Anterior cingulate cortex (tissue), 58 donors: ENCODE measurements at places on chromosomes 1 and 21.
A peak's percentile ranks its signal among the peaks of the same experiment; 100 is the strongest.

- no peak for DNase-seq
Measured at GRCh38 chr1:184822267-184822666, 67.6 kb upstream of the EDEM3 start.

GRCh38 chr1:61210435-61211154 is 128.2 kb downstream of the NFIA start:
- DNase-seq: no peak

- peak; percentile 8 for DNase-seq
Measured at GRCh38 chr21:27802816-27803475, 836.1 kb upstream of the ADAMTS5 start.

DNA sequence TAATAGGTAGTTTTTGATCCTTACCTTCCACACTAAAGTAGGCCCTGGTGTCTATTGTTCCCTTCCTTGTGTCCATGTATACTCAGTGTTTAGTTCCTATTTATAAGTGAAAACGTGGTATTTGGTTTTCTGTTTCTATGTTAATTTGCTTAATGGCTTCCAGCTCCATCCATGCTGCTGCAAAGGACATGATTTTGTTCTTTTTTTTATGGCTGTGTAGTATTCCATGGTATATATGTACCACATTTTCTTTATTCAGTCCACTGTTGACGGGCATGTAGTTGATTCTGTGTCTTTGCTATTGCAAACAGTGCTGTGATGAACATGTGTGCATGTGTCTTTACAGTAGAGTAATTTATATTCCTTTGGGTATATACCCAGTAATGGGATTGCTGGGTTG is 20.8 kb downstream of the PRCC start:
- DNase-seq: no peak

DNA sequence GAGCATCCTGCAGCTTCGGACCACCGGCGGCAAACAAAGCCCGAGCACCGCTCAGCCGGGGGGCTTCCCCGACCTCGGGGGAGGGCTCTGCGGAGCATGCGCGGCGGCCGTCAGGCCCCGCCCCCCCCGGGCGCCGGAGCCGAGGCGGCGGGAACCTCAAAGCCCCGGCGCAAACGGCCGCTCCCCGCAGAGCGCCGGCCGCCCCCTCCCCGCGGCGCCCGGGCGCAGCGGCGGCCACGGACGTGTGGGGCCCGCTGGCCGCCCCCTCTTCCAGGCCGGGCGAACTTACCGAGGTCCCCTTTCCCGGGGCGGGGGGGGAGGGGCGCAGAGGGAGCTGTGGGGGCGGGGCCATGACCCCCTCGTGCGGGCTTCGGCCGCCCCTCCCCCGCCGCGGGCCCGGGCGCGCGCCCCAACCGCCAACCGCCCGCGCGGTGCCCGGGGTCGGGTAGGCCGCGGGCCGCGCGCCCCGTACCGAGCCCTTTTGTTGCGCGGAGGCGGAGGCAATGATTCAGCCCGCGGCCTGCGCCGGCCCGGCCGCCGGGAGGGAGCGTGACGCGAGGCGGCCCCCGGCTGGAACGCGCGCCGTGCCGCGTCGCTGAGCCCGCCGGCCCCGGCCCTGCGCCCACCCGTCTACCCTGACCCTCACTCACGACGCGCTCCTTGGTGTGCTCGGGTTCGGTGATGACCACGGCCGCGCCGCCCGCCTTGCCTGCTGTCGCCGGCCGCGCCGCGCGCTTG is 1.7 kb downstream of the RCC2 start:
- DNase-seq: peak; percentile 43

- DNase-seq: no peak
Measured at GRCh38 chr1:151714820-151715725, 1.5 kb downstream of the CELF3 start.

- no peak for DNase-seq
Measured at GRCh38 chr1:228794173-228794572, 58.9 kb downstream of the RHOU start.

DNA sequence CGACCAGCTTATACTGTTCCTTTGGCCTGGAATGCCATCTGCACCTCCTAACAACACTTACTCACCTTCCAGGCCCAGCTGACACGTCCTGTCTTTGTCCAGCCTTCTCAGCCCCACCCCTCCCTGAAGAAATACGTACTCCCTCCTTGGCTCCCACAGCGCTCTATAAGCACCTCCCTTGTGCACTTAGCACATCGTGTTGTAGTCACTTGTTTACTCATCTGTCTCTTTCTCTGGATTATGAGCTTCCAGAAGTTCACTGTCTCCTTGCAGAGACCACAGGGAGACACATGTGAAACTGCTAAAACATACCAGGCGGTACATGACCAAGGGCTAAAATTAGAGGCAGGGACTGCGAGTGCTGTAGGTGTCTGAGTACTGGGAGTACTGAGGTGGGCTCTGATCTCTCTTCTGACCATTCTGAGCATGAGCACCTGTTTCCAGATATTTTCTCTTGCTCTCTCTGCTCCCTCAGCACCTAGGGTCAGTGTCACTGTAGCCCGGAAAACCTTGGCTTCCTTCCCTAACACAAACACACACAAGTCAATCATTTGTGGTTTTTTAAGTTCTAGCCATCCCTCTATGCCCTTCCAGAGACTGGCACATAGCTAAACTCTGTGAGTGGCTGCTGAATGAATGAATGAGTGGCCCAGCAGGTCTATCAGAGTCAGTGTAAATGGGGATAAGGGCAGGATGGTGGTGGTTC is 5.1 kb downstream of the DCST1 start:
- DNase-seq: no peak

DNA sequence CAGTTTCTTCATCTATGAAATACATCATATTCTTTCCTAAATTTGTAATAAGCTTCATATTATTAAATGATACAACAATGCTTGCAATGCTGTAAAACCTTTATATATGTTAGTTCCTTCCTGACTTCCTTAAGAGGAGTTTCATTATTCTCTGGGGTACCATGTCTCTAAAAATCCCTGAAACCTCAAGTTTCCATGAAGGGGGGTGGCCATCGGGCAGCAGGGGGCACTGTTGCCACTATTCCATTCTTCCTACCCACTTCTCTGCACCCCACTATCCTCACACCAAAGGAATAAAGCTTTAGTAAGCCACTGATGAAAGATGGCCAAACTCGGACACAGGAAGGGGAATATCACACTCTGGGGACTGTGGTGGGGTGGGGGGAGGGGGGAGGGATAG is 9.0 kb upstream of the DMRTB1 start:
- DNase-seq: no peak

DNA sequence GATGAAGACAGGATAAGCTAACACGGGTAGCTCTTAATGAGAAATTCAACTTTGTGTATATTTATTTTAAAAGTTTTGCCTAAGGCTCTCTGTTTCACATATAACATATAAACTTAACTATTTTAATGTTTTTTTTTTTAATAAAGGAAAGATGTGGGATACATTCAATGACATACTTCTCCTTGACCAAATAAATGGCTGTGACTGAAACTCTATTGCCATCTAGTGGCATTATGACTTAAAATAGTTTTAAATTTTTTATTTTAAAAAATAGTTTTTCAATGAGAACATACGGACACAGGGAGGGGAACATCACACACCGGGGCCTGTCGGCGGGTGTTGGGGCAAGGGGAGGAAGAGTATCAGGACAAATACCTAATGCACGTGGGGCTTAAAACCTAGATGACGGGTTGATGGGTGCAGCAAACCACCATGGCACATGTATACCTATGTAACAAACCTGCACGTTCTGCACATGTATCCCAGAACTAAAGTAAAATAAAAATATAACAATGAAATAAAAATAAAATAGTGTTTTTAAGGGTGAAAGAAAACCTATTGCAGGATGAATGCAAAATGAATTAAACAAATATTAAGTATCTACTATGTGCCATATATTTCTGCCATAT is 83.4 kb downstream of the LYST start:
- DNase-seq: no peak

- DNase-seq: no peak
Measured at GRCh38 chr1:55301912-55302311, 86.7 kb upstream of the USP24 start.
